NAMALWA (cell line): ENCODE measurements at places on chromosomes 4 and X.

- no peak for DNase-seq
These were observed 159.3 kb downstream of the ATG4A start for GRCh38 chrX:108250654-108251579.

GRCh38 chrX:153057281-153057680 lies 1.0 kb downstream of the PNMA3 start:
- DNase-seq: no peak

GRCh38 chr4:4344915-4345527 lies 41.9 kb upstream of the NSG1 start:
- DNase-seq: peak; percentile 87

DNA sequence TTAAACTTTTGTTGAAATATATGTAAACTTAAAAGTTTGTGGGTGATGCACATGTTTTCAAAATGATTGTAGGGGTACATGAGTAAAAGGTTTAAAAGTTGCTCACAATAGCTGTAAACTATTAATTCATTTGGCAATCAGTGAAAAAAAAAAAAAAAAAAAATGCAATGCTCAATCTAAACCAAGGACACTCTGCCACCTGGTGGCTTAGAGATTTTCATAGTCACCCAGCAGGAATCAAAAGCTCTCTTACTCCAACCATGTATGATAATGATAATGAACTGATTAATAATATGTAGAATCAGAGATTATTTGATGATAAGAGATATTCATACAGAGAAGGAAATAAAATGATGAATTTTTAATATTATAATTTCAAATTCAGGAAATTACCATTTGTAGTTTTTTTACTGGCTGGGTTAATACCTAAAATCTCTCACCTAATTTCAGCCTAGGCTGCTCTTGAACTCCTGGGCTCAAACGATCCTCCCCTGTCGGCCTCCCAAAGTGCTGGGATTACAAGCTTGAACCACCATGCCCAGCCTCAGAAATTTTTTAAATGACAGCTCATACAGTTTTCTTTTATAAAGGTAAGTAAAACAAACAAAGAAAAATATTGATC lies 46.9 kb upstream of the SLC25A4 start:
- DNase-seq: peak; percentile 73

DNA sequence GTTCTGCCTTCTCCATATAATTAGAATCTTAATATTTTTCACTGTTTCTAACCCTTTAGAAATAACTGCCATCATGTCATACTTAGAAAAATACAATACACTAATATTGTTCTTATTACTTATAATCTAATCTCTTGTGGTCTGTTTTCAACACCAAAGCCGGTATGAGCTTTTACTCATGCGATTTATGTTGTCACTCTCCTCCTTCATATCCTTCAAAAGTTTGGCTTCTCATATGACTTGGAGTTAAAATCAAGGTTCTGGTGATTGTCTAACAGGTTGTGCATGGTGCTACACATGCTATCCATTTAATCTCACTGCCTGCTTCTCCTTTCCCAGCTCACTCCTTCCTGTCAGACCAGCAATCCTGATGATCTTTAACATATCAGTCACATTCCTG lies 1392.9 kb downstream of the ARAP2 start:
- no peak for DNase-seq

- no peak for DNase-seq
These were observed 1114.5 kb upstream of the LCORL start for GRCh38 chr4:19135895-19136633.

DNA sequence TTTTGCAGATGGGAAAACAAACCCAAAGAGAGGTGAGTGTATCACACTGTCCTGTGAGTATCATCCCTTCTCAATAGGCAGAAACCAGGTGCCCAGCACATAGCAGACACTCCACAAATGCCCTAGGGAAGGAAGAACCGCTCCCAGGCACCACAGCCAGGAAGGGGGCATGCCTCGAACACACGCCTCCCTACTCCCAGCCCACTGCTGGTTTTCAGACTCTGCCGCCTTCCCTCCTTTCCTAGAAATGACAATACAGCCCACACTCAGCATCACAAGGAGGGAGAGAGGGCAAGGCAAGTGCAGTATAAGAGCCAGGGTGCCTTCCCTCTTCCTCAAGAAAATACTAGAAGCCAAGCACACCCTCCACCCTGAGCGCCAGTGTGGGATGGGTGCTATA lies 16.2 kb downstream of the JAKMIP1 start:
- no peak for DNase-seq
